ENCODE measurements at places on chromosomes 7 and 10.

- no peak for DNase-seq
Observed at GRCh38 chr10:84214612-84215235, 10.6 kb downstream of the LRIT2 start.

- no peak for DNase-seq
Observed at GRCh38 chr10:33676606-33677339, 342.3 kb upstream of the NRP1 start.

DNA sequence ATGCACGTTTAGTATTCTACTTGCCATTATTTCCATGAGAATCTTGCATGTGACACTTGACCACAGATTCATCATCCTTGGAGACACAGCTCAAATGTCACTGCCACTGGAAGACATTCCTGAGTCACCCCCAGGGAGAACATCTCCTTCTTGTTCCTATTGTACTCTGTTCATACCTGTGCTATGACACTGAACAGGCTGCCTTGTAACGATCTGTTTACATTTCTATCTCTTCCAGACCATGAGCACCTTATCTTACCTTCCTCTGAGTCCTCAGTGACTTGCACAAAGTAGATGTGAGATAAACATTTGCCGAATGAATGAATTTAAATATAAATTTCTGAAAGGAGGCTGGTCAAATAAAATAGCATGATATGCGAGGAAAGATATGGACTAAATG, 331.9 kb upstream of the LRRN3 start:
- DNase-seq, result no peak

GRCh38 chr7:149830997-149831740, 7.0 kb upstream of the ZNF862 start:
- no peak for DNase-seq

DNA sequence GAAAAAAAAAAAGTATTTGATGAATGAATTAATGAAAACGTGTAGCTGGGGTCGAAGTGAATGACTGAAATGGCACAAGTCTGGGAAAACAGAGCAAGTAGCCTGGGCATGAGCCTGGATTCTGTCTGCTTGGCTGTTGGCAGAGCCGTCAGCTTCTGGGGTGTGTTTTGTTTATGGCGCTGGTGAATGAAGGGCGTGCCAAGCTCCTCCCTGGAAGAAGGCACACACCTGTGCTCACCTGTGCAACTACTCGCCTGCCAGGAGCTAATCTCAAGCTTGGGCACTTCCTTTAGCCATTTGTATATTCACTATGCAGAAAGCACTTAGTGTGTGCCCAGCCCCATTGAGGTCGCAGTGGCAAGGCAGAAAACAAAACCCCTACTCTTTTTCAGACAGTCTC, 74.1 kb downstream of the GTF2IRD1 start:
- no peak for DNase-seq

DNA sequence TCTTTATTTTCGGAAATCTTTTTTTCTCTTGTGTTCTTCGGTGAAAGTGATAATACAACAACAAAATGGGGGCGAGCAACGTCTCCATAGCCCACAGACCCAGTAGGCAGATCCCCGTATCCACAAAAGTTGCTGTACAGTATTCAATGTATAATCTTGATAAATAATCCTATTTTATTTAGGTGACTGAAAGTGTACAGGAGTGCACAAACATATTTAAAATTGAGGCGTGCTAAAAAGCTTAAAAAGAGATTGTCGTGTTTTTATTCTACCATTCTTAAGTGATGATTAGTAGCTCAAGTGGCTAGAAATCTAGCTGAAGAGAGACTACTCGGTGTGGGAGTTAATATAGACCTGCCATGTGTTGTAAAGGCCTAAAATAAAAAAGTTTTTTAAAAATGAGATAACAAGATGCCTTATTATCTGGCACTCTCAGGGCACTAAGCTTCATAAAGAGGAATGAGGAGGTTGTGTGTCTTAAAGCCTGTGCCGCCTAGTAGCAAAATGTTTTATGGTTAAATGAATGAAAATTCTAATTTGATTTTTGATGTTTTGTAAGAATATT, 1.6 kb downstream of the CAPZA2 start:
- DNase-seq, result no peak

- no peak for DNase-seq
Observed at GRCh38 chr7:137904833-137905232, 58.1 kb upstream of the DGKI start.

- DNase-seq, result no peak
Observed at GRCh38 chr10:124003481-124003870, 89.9 kb downstream of the CHST15 start.

DNA sequence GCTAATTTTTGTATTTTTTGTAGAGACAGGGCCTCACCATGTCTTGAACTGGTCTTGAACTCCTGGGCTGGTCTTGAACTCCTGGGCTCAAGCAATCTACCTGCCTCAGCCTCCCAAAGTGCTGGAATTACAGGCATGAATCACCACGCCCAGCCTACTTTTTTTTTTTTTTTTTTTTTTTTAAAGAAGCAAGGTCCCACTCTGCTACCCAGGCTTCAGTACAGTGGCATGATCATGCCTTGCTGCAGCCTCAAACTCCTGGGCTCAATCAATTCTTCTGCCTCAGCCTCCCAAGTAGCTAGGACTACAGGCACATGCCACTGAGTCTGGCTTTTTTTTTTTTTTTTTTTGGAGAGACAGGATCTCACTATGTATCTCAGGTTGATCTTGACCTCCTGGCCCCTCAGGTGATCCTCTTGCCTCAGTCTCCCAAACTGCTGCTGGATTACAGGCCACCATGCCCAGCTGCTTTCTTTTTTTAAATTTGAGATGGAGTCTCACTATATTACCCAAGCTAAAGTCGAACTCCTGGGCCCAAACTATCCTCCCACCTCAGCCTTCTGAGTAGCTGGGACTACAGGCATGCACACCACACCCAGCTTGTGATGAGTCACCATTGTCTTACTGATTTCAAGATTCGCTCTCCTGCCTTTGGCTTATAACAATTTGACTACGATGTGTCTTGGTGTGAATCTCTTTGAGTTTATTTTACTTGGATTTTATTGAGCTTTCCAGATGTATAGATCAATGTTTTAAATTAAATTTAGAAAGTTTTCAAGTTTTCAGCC, 9.0 kb downstream of the RPEL1 start:
- DNase-seq, result no peak

DNA sequence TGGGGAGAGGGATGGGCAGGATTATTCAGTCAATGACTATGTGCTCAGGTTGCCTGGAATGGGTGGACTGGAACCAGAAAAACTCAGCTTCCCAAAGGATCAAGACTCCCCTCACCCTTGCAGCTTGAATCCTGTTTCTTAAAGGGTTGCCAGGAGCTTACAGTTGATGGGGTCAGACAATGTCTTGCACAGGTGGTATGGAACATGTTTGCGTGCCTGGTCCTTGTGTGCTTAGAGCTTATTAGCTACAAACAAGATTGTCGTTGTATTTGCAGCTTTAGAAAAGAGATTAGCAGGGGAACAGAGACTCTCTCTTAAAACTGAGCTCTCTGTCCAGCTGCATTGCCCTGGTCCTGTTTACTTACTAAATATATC, 56.9 kb downstream of the PRR15 start:
- no peak for DNase-seq

- no peak for DNase-seq
Observed at GRCh38 chr7:66728571-66728970, 12.0 kb upstream of the RABGEF1 start.

- no peak for DNase-seq
Observed at GRCh38 chr7:901388-902154, 25.2 kb downstream of the GET4 start.

DNA sequence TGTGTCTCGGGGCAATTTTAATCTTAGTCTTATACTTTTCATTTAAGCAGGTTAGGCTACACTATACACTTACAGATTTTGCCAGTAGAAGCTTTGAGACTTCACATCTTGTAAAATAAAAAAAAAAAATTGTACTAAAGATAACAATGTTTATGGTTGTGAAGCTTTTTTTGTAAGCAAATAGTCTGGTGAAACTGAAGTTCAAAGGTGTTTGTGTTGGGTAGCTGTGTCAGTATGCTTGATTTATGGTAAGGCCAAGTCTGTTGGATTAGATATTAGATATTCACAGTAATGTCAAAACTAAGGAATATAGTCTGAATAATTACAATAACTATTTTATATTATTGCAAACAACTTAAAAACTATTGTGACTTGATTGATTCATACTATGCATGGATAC, 31.0 kb upstream of the PRSS1 start:
- DNase-seq, result no peak

- DNase-seq, result no peak
Observed at GRCh38 chr10:66564287-66564686, 361.5 kb upstream of the LRRTM3 start.

DNA sequence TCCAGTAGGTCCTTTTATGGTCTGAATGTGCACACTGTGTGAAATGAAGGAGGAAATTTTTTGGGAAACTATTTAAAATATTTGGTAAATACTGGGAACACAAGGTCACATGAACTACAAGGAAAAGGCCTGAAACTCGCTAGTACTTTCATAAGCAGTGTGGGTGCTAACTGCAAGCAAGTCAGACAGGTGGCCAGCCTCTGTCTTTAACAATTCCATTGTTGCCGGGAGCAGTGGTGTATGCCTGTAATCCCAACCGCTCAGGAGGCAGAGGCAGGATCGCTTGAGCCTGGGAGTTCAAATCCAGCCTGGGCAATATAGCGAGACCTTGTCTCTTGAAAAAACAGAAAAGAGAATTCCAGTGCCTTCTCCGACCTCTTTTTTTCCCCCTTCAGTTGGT, 37.5 kb downstream of the SMURF1 start:
- no peak for DNase-seq

Data from T-helper 2 cell (primary cell).